ENCODE measurements at places on chromosomes 2 and 18.

- no peak for DNase-seq
Measured at GRCh38 chr2:37671816-37672103, 318 bp upstream of the CDC42EP3 start.

DNA sequence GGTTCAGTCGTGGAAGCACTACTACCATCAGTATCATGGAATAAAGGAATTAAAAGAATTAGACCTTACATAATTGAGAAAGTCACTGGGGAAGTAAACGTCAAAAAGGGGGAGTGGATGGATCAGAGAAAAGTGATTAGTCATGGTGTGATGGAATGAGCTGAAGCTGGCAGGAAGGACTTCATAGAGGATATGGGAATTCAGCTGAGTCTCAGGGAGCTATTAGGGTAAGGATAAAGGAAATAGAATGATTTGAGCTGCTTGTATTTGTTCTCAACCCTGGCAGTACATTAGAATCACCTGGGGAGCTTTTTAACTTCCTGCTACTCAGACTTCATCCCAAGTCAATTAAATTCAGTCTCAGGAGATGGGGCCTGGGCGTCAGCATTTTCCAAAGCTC is 53.4 kb upstream of the SETBP1 start:
- DNase-seq: no peak

- no peak for DNase-seq
Measured at GRCh38 chr2:88199912-88200682, 30.0 kb downstream of the THNSL2 start.

DNA sequence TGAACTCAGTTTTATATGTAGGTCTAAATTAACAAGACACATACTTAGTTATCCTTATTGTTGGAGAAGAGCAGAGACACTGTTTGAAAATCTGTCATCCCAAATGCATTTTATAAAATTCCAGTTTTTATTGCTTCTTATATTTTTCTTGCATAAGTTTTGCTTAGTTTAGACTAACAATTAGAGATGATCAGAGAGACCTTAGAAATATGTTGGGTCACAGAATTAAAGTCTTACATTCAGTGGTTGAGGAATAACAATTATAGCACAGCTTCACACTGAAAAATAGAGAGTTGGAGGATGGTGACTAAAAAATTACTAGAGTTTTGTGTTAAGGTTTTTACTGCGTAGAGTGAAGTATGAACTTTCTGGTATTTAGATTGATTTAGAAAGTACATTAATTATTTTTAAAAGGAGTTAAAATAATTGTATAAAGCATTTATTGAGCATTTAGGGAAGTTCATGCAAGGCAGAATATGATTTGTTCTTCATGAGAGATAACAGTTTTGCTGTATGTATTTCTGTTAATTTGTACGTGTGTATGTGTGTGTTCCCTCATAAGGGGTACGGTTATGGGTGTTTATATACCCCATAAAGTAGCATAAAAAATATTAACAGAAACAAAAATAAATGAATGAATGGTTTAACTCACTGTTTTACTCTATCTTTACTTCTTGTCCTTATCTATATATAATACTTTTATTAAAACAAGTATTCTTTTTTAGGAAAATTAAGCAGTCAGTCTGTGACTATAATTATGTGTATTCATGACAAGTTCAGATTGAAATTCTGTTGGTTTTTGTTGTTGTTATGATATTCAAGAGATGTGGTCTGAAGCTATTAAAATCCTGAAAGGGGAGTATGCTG is 31.2 kb downstream of the DDX1 start:
- no peak for DNase-seq

- DNase-seq: no peak
Measured at GRCh38 chr18:35730691-35731370, 149.3 kb downstream of the GALNT1 start.

DNA sequence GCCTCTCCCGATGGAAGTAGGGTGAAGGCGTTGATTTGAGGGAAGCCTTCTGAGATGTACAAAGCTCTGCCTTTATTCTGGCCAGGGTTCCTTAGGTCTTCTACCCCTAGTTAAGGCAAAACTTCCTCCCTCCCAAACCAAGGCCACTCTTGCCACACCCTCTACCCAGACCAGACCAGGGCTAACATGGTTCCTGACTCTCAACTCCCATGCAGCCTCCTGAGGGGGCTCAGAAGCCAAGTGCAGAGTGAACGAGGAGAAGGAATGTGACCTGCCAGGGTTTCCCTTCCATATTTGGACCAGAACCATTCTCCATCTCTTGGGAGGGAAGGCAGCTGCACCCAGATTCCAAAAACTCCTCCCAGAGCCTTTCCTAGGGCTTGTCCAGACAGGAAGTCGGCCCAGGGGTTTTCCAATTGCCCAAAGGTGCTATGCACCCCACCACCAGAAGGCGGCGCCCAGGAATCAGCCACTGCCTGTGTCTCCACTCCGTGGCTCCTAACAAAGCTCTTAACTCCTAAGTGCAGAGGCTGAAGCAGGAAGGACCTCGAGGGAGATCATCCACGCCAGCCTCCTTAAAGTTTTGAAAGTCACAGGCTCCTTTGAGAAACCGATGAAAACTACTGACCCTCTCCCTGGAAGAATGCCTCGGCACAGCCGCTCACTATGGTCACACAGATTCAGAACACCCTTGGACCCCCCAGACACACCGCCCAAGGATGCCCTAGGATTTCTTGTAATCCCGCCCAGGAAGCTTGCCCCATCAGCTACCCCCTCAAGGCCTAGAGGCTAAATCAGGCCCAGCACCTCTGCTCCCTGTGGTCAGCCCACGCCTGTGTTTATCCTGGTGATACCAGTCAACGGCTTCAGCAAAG is 157.8 kb downstream of the SMAD2 start:
- DNase-seq: peak; percentile 65

GRCh38 chr2:208713066-208713745 is 306.6 kb downstream of the PTH2R start:
- no peak for DNase-seq

DNA sequence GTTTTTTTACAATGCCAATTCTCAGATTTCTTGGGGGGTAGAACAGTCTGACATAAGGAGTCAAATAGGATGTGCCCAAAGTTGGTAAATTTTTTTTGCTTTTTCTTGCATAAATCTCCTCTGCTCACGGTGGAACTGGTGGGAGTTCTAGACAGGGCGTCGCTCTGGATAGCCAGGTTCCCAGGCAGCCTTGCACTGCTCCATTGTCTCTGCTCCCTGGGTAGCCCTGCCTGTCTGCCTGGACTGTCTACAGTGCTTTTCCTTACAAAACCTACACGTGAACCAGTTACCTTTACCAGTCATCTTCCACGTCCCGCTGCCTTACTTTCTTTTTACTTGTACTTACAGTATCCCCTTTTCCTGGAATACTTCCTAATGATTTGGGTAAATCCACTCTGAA is 117.1 kb downstream of the ZNF407 start:
- DNase-seq: no peak

- DNase-seq: peak; percentile 25
Measured at GRCh38 chr2:227238238-227239237, 74.1 kb downstream of the COL4A3 start.

DNA sequence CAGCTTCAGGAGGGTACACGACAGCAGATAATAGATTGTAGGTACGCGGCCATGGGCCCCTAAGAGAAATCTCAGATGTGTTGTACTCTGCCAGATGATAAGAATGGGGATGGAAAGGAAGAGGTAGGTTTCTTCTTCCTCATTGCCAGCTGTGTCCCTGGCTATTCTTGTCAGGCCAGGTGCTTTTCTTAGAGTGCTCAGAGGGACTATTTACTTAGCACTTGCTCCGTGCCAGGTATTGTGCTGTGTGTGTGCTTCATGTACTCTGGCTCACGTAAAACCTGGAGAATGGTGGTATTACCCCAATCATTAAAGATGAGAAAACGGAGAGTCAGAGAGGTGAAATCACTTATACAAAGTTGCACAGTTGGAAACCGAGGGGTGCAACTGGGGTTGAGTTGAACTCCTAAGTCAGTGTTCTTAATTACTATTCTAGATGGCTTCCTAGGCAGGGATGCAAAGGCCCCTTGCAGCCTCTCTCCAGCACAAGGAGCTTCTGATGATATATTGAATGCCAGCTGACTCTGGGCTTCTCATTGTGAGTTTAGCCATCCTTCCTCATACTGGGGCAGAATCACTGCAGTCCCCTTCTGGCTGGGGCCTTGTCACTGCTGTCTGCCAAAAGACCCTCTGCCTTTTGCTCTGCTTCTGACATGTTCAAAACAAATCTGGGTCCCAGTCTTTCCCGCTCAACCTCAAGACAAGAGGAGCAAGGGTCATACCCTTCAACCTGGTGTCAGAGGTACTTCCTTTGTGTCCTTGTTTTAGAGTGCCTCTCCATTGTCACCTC is 60.7 kb downstream of the LYPD1 start:
- no peak for DNase-seq
